Daoy (cell line): ENCODE measurements at places on chromosomes 11 and 22. TPM values are rescaled to one million over a fixed set of nuclear protein-coding genes. Genes with fewer than 3 reads are reported as not detected.
A peak's percentile ranks its signal among the peaks of the same experiment; 100 is the strongest.

DNA sequence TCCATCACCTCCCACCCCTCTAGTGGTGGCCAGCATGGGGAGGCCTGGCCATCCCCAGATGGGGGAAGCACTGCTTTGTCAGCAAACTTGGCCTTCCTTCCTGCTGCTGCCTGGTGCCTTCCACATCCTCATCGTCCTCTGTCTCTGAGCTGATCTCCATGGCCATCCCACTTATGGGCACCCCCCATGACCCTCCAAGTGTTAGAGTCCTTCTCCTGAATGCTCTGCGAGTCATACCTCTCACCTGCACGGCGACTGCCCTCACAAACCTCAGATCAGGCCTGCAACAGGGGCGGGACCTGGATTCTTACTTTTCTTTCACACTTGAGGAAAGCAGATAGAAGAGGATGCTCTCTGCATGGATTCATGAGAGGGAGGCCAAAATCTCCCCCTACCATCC, 24.0 kb downstream of the POU2AF1 start:
- DNase-seq = no peak

DNA sequence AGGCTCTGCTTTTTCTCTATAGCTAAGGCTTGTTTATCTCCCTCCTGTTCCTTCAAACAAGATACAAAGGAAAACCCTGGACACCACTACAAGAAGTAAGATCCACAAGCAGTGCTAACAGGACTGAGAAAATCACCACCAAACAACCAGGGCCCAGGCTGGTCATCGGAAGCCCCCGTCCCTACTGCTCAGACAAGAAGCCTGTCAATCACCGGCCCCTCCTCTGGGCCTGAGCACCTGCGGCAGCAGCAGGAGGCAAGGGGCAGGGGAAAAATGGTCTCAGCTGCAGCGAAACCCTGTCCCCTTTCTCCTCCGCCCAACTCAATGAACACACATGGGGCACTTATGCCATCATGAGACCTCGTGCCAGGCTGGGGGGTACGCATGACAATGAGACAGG, 155.2 kb downstream of the CEP164 start:
- DNase-seq = no peak

GRCh38 chr11:24348908-24349307, 147.9 kb upstream of the LUZP2 start:
- DNase-seq = no peak

DNA sequence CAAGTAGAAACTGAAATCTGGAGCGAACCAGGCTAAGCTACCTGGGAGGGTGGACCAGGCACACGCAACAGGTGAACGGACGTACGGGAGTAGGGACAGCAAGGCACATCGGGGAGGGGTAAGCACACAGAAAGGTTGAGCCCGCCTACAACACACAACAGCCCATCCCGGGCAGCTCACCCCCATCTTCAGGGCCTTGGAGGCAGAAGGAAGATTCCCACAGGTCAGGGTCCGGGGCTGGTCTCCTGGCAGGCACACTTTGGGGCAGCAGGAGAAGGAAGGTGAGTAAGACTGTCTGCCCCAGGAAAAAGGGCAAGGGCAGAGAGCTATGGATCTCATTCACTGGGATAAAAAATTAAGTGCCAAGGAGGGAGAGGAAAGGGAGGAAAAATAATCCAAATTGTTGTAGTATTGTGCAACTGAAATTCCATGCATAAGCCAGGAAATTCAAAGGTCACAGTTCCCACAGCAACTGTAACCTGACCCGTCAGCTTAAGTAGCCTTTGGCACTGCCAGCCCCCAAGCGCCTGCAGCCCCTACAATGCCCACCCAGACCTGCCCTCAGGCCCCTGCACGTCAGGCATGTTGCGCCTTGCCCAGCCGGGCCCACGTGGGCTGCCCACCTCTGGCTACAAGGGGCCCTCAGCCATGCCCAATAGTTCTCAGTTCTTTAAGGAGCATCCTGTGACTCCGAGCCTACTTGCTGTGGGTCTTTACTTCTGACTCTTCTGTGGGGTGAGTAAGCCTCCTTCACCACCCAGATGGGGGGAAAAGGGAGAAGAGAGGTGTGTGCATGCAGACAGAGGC, 51.8 kb downstream of the MICAL3 start:
- peak; percentile 73 for DNase-seq

GRCh38 chr11:62547691-62548281, 1.2 kb upstream of the AHNAK start:
- DNase-seq = peak; percentile 55

DNA sequence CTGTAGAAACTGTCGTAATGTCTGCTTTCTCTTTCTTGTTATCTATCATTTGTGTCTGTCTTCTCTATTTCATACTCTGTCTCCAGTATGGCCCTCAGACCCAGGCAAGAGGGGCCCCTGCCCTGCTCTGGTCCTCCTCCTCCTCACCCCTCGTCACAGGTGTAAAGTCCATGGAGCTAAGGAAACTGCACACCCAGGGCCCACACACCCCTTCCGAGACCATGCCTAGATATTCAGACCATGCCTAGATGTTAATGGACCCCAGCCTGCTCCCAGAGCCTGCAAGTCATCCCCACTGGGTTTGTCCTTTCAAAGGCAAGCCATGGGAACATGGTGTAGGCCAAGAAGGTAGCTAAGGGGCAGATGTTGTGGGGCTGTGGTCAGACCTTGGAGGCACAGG, 24.1 kb upstream of the ANO1 start:
- no peak for DNase-seq

DNA sequence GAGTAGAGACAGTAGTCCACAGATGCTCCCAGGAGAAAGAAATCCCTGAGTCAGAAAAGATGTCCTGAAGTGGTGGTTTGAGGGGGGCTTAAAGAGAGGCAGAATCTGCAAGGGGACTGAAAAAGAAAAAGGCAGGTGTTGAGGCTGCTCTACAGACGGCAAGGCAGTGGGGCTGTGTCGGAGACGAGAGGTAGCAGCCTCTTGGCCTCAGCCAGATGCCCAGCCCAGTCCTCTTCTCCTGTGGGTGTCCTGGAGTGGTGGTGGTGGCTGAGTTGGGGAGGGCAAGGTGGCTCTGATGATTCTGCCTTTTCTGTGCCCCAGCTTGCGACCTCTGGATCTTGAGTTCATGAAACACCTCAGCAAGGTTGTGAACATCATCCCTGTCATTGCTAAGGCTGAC, 9.3 kb upstream of the WBP2NL start:
- DNase-seq = no peak

- peak; percentile 55 for DNase-seq
These were observed 41.7 kb upstream of the AQP11 start for GRCh38 chr11:77547863-77548551.

GRCh38 chr11:47403571-47403970, 4.8 kb upstream of the SLC39A13 start:
- no peak for DNase-seq

DNA sequence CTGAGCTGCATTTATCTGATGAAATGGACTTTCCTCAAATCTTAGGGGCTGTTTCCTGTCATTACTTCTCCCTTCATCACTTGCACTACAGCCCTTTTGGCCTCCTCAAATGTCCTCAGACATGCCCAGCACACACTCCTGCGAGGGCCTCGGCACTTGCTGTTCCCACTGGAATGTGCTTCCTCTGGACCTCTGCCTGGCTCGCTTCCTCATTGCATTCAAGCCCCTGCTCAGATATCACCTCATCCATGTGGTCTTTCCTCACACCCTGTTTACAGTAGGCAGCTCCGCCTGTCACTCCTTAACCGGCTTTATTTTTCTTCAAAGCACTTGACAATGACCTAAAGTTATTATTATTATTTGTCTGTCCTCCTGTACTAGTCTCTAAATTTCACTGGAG, 9.0 kb downstream of the NAT10 start:
- DNase-seq = no peak

The ZNF214 gene
- 1.8 and 4.6 TPM in 2 replicates for total RNA-seq

The TBX1 gene
- total RNA-seq = 1.1 and 1.6 TPM in 2 replicates

The GRIA4 gene
- 1.2 and 1.5 TPM in 2 replicates for total RNA-seq

The CHRNA10 gene
- 0.27 and 0.86 TPM in 2 replicates for total RNA-seq

The SPI1 gene
- total RNA-seq = not detected in 2 replicates
